ENCODE measurements at places on chromosomes 12 and 14.

- H3K4me3 ChIP-seq, result no peak overlapping the region
- DNase-seq, result no peak
- no peaks in the 10 kb centered on the region for H3K36me3 ChIP-seq
- peaks cover 12% of the 10 kb centered on the region for H3K4me1 ChIP-seq
- H3K27me3 ChIP-seq, result no peaks in the 10 kb centered on the region
These were observed 75.9 kb downstream of the NINJ2 start for GRCh38 chr12:587132-588023.

- H3K27me3 ChIP-seq, result 0 out of 2 replicates have a peak, but pooled peaks cover 4% of the 10 kb centered on the region
- H3K36me3 ChIP-seq, result no peaks in the 10 kb centered on the region
- DNase-seq, result no peak
- peak overlapping the region; percentile 69 for H3K4me3 ChIP-seq
These were observed 835 bp downstream of the FGD4 start for GRCh38 chr12:32400114-32400672.

DNA sequence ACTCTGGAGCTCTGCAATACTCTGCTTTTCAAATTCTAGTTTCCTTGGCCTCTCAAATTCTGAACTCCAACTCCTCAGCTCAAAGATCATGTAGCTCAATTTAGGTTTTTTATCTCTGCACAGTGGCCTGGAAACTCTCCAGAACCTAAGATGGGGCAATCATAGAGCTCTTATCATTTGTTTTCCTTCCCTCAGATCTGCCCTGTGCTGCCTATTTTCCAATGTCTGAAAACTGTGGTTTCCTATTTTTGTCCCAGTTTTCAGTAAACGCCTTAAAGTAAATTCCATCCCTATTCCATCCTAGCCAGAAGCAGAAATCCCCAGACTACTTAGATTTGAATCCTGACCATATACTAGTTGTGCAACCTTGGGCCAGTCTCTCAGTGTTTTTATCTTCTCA, 73.2 kb downstream of the CEP83 start:
- H3K27ac ChIP-seq, result no peak overlapping the region
- H3K4me3 ChIP-seq, result no peak overlapping the region
- no peaks in the 10 kb centered on the region for H3K4me1 ChIP-seq
- no peak for DNase-seq

DNA sequence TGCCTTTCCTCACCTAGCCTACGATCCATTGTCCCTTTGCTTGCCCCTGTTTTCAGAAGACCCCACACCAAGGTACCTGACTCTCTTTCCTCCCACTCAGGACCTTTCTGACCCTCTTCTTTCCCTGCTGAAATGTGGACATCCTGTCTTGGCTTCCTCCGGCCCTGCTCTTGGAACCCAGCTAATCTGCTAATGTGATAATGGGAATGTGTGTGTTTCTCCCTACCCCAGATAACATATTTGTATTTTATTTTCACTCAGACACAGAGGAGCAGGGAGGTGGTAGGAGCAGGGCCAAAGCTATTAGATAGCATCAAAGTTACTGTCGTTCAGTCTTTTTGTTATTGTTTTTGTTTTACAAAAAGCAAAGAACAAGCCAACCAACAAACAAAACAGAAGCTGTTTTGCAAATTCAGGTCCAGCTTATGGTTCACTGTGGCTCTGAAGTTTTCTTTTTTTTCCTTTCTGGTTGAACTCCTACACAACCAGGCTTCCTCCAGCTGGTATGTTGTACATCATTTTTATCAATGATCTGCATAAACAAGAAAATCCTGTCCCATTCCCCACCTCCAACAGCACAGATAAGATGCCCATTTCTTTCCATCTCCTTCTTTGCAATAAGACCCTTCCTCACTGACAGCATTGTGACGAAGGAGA, 137.3 kb downstream of the C12orf75 start:
- H3K36me3 ChIP-seq, result no peaks in the 10 kb centered on the region
- H3K4me1 ChIP-seq, result no peaks in the 10 kb centered on the region
- DNase-seq, result no peak
- no peak overlapping the region for H3K27ac ChIP-seq

DNA sequence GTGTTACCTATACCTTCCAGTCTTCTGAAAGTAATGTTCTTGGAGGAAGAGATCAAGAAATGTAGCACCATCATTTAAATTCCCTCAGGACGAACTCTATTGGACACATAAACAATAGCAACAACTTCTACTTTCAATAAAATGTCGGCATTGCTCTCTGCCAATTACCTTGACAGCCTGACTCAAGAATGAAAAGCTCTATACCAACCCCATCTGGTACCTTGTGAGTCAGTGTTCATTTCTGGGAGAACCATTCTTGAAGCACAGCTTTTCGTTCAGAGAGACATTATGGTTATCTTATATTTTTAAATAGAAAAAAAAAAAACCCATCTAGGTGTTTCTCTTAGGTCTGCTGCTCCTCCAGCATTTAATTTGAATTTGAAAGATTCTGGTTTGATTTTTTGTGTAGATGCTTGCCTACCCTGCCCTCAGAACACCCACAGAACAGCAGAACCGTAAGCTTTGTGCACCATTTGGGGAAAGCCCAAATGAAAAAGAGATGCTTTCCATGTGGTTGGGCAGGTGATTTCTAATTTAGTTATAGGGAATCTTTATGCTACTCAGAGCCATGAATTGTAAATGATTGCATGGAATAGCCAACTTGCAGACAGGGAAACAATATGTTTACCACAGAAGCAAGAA, 156.0 kb downstream of the SAMD4A start:
- no peaks in the 10 kb centered on the region for H3K27me3 ChIP-seq
- H3K36me3 ChIP-seq, result no peaks in the 10 kb centered on the region
- DNase-seq, result no peak
- H3K4me1 ChIP-seq, result 0 out of 2 replicates have a peak, but pooled peaks cover 3% of the 10 kb centered on the region
- no peak overlapping the region for H3K4me3 ChIP-seq

GRCh38 chr12:17108877-17109541, 503.0 kb upstream of the LMO3 start:
- no peaks in the 10 kb centered on the region for H3K4me1 ChIP-seq
- no peak overlapping the region for H3K27ac ChIP-seq
- no peak overlapping the region for H3K4me3 ChIP-seq
- no peaks in the 10 kb centered on the region for H3K36me3 ChIP-seq

DNA sequence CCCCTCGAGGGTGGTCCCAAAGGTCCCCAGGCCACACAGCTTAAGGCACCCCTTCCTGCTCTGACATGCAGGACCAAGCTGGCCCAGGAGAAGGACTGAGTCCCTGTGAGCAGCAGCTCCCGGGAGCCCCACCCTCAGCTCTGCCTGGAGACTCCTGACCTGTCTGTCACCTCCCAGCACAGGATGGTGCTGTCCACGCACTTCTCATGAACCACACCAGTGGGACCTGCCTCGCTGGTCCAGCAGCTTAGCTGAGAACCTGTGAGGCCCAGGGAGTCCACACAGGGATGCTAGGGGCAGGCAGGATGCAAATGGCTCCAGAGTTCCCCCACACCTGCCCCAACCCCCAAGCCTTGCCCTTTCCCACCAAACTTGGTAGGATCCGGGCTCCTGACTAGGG, 27.7 kb downstream of the CCDC85C start:
- peak overlapping the region; percentile 90 for H3K27ac ChIP-seq
- H3K36me3 ChIP-seq, result no peaks in the 10 kb centered on the region
- H3K4me1 ChIP-seq, result peaks cover 80% of the 10 kb centered on the region

DNA sequence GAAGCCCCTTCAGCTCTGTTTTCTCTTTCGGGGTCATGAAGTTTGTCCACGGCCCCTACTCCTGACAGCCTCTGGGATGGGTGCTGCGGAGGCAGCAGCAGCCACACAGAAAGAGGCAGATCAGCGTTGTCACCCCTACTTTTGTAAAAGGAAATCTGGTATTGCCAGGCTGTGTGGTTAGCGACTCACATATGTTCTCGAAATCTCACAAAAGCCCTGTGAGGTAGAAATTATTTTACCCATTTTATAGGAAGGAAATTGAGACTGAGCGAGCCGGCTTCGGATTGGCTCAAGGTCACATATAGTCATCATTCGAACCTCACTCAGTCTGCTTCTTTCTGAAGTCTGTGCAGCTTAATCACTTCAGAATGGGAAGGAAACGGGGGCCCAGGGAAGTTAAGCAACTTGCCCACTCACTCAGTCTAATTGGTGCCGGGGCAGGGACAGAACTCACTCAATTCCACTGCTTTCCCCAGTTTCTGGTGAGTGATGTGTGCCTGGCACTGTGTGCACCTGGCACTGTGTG, 1.1 kb upstream of the CKAP4 start:
- H3K4me1 ChIP-seq, result peaks cover 4% of the 10 kb centered on the region
- no peak for DNase-seq
- no peaks in the 10 kb centered on the region for H3K36me3 ChIP-seq
- H3K27ac ChIP-seq, result peak overlapping the region; percentile 70
- H3K4me3 ChIP-seq, result peak overlapping the region; percentile 63

DNA sequence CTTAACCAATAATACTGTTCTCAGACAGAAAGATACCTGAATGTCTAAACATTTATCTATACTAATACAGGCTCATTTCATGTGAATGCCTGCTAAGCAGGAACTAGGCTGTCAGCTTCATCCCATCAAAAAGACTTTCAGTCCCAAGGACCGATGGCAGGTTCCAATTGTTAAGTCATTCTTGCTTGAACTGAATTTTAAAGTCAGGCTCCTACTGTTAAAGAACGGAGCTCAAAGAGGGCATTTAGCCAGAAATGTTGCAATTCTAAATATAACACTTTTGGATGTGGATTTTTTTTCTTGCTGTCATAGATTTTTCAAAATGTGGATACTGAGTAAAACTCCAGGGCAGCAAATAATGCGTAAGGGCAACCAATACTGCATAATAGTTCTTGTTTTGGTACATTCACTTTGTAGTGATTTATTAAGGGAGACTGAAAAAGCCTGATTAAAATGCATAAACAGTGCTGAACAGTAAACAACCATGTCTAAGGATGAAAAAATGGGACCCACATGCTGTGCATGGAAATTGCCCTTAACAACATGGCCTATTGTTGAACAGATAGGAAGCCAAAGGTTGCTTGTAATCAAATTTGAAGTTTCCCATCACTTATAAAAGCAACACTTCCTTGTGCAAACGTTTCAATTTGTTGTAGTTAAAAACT, 38.6 kb upstream of the DBX2 start:
- DNase-seq, result no peak
- H3K4me1 ChIP-seq, result no peaks in the 10 kb centered on the region
- H3K4me3 ChIP-seq, result no peak overlapping the region

DNA sequence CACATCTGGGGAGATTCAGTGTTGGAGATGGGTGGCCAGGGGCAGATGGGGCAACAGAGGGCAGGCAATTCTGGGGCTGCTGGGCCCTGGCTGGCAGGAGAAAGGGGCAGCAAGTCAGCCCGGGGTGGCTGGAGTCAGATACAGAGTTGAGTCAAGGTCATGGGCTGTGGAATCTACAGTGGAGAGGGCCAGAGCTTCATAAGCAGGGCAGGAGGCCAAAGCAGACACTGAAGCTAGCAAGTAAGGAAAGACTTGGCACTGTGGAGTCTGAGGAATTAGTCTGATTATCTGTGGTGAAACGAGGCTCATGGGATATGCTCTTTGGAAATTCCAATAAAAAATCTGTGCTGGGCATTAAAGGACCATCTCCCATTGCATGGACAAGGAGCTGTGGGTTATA, 95.5 kb downstream of the TMX1 start:
- no peaks in the 10 kb centered on the region for H3K4me1 ChIP-seq
- H3K27me3 ChIP-seq, result no peaks in the 10 kb centered on the region
- H3K4me3 ChIP-seq, result no peak overlapping the region
- H3K36me3 ChIP-seq, result no peaks in the 10 kb centered on the region
- no peak for DNase-seq

GRCh38 chr12:132649226-132649945, 30.8 kb downstream of the P2RX2 start:
- no peaks in the 10 kb centered on the region for H3K27me3 ChIP-seq
- peaks cover 7% of the 10 kb centered on the region for H3K36me3 ChIP-seq
- no peak overlapping the region for H3K27ac ChIP-seq
- no peak for DNase-seq
- no peaks in the 10 kb centered on the region for H3K4me1 ChIP-seq
- no peak overlapping the region for H3K4me3 ChIP-seq

DNA sequence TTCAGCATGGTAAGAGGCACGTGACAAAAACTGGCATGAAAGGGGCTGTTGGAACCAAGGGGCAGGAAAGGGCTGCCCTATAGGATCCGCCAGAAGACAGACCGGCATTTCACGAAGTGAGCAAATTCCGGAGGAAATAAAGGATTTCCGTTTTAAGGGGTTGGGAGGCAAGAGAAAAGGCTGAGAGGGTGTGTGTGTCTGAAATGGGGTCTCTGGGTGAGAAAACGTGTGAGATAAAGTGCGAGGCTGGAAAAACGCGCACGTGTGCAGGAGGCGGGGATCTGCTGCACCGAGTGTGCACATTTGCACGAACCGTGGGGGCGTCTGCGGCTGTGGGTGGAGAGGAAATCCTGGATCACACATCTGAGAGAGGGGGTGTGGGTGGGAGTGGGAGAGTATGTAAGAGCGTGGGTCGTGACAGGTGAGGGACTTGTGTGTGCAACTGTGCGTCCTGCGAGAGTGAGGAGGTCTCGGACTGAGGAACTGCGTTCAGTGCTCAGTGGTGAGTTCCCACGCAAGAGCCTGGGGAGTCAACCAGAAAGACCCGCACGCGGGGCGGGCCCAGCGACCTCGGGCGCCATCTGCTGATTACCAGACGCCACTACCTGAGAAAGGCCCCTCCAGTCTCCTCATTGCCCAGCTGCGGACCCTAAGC, 37.0 kb upstream of the P2RX7 start:
- H3K27me3 ChIP-seq, result peaks cover 5% of the 10 kb centered on the region
- DNase-seq, result peak; percentile 20
